HuH-7.5 (cell line): ENCODE measurements at places on chromosomes 6 and 20.

DNA sequence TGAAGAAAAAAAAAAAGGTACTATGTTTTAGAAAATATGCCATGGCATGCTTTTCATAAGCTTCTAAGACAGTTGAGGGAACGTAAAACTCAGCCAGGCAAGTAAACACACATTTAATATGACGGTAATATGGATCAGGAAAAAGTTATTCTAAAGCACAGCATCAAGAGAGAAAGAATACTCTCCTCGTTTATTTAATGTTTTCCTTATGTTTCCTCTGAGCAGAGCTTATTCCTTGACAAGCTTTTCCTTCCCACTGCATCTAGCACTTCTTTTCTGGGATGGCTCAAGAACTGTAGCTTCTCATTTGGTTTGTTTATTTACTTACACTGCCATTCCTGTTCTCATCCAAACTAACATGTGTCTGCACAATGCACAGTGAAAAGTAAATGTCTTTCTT is 2.7 kb upstream of the RSPO3 start:
- no peak for DNase-seq

DNA sequence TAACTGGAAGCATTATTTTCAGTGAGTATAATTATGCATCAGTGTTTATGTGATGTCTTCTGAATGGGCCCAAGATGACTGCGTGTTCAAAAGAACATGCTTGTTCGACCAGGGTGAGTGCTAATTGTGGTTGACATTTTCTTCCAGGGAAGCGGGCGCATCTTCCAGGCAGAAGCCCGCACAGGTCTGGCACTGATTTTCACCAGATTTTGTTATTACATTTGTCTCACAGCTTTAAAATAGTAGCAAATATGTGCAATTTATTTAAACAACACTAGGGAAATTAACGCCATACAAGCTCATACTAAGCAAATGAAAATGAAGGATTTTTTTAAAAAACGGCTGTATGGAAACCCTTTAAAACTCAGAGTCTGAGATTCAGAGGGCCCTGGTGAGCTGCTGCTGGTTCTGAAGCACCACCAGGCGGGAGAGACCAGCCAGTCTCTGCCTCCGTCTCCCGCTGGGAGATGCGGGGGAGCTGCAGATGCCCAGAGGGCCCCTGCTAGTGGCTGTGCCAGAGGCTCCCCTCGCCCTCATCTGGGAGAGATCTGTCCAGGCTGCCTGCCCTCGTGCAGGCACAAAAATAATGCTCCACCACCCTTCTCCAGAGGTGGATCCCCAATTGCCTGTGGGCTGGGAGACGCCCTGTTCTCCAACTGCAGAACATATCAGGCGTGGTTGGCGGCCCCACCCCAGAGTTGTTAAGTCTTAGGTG is 297.0 kb downstream of the TAF4 start:
- no peak for DNase-seq

DNA sequence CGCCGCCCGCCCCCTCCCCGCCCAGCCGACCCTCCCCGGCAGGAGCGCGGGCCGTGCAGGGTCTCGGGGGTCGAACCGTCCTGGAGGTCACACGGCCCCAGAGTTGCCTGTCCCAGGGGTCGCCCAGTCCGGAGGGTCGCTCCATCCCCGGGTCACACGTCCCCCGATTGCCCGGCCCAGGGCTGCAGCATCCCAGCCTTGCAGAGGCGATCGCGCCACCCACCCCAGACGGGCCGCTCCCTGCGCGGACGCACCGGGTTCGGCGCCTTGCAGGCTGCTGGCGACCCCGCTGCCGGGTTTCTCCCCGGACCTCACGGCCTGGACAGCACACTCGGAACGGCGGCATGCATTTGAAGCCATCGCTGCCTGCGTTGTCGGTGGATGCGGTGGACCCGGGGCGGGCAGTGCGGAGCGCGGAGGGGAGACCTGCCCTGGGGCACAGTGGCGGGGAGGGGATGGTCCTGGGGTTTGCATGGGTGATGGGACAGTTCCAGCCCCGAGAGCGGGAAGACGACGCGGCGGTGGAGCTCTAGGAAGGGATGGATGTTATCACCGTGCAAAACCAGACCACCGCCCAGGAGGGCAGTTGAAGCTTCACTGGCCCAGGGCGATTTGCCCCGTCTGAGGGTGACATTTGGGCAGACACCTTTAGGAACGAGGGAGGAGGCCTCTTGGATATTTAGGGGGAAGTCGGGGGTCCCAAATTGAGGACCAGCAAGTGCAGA is 22.7 kb upstream of the FRMD1 start:
- no peak for DNase-seq

DNA sequence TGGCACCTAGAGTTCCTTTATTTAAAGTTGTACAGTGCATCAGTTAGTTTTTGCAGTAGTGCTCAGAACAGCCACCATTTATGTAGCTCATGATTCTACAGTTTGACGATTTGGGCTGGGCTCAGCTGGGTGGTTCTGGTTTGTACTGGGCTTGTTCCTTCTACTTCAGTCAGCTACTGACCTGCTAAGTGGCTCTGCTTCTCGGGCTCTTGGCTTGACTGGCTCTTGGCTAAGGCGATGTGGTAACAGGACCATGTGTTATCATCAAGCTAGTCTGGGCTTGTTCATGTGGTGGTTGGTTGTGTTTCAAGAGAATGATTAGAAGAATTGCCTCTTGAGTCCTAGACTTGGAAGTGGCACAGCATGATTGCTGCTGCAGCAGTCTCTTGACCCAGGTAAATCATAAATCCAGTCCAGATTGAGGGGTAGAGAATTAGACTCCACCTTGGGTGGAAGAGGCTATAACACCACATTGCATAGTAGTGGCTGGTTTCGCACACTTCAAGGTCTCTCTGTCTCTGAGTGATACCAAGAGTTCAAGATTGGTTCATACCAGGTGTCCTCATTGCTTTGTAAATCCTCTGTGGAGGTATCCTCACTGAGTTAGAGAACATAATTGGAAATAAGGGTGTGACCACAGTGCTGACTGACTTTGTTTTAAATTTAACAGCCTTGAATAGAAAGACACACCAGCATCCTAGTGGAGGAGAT is 253.0 kb downstream of the ARID1B start:
- no peak for DNase-seq

- no peak for DNase-seq
Observed at GRCh38 chr20:21796059-21796458, 90.6 kb downstream of the PAX1 start.

DNA sequence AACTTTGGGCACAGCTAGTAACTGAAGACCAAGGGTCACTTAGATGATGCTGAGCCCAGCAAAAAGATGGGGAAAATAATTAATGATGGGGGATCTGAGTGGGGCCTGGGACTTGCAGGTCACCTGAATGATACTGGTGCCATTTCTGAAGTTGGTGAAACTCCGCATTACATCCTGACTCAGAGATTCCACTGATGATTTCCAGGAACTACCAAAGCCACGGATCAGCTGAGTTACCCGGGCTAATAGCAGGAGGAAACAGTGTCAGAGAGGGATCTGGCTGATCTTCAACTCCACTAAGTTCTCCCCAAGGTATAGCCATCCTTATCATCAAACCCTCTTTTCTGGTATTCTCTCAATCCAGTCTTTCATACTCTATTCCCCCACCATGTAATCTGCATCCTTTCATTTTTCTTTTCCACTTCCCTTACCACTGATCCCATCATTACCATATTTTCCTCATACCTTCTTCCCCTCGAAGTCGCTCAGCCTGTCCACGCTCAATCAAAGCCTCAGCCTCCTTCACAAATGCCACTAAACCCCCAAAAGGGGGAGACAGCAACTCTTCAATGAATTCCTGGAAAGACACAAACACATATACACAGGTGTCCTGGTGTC is 20.2 kb downstream of the VPS52 start:
- DNase-seq: no peak

DNA sequence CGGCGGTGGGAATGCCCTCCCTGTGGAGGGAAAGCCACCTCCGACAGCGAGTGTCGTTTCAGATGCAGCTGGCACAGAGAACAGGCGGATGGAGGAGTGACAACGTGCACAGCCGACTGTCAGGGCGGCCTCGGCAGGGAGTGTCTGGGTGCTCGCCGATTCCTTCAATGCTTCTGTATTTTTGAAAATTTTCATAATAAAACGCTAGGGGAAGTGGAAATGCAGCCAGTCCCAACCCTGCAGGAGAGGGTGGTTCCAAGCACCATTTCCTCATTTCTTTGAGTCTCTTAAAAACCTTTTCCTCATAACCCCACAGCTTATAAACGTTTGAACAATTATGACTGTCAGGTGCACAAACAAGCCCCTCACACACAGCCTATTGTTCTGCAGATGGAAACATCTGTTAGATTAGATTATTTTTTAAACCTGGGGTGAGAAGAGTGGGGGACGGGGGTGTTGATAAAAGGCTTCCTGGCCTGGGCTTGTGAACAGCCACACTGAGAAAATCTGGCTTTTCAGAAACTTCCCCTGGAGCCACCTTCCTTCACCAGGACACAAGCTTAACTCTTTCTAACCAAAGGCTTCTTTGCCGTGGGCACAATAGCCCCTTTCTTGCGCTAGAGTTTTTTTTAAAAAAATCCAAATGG is 228.9 kb downstream of the ANKRD60 start:
- DNase-seq: no peak

DNA sequence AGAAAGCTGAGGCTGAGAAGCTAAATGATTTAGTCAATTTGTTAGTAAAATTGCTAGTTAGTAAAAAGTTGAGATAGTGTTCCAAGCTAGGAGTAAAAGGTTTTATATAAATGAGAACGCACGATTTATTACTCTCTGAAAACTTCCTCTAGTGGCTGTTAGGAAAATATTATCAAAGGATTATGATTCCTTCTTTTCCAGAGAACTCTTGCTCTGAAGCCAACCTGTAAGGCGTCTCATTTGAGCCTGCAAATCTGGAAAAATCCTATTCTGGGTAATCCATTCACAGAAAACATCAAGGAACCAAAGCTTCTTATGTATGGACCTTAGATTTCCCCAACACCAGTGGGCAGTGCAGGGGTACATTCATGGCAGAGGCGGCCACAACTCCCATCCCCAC is 252.7 kb downstream of the SOD2 start:
- DNase-seq: no peak

DNA sequence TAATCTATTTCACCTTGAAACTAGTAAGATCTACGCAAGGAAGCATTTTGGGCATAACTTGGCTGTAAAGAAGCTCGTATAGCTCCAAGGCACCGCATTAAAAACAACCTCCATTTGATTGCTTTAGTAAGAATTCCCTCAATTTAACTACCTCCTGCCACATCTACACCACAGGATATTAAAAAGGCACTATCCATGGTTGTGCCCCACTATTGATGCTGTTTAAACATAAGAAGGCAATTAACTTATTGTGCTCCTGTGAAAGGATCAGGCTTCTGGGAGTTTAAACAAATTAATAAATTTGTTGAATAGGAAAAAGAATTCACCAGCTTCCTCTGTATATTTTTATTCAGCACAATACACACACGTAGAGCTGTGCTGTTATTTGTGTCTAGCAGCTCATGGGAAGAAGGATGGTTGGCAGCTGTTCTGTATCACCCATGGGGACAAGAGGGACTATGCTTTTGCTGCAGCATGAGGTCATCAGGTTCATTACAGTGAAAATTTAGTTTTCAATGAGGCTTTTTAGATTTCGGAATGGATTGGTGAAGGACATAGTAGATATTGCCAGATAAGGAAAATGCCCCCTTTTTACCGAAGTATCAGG is 513.3 kb downstream of the HAO1 start:
- DNase-seq: no peak

- DNase-seq: no peak
Observed at GRCh38 chr6:150752409-150752808, 113.1 kb upstream of the MTHFD1L start.

- no peak for DNase-seq
Observed at GRCh38 chr20:24629668-24630067, 160.2 kb downstream of the SYNDIG1 start.

DNA sequence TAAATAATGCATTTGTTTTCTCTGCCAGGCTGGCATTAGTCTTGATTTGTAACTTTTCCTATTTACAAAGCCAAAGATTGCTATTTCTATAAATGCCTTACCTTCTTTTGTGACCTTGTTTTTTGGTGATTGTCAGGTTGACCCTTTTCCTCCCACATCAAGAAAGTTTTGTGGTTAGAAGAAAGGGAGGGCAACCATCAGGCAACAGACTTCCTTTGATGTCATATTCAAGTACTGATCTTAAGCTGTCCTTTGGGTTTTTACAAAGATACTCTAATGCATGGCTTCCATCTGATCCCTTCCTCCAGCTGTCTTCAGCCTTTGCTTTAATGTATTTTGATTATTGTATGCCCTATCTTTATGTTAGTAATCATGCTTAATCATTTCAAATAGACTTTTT is 23.9 kb downstream of the RNF217 start:
- no peak for DNase-seq

DNA sequence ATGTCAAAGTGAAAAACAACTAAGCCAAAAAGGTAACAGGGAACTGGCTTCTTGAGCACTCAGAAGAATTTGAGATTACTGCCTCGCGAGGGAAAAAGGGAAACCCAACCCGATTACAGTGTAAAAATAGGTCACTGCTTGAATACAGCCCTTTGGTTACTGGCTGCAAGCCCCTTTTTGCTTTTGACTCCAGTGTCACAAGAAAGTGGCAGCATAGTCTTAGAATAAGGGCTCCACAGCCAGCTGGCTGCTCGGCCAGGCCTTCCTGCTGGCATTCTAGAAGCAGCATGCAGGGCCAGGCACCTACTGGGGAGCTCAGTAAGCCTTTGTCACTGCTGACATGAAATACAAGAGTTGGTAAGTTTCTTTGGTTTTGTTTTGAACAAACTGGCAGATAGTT is 83.0 kb downstream of the ZHX3 start:
- DNase-seq: no peak

- DNase-seq: no peak
Observed at GRCh38 chr6:1031720-1032119, 280.2 kb upstream of the FOXQ1 start.

- DNase-seq: peak; percentile 42
Observed at GRCh38 chr6:30447237-30447636, 42.1 kb upstream of the HLA-E start.

DNA sequence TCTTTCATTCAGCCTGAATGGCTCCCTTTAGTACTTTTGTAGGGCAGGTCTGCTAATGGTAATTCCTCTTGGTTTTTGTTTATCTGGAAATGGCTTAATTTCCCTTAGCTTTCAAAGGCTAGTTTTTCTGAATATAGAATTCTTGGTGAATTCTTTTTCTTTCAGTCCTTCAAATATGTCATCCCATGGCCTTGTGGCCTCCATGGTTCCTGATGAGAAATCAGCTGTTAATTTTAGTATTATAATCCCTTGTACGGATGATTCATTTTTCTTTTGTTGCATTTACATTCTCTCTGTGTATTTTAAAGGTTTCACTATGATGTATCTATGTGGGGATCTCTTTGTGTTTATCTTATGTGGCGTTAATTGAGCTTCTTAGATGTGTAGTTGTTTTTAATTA is 179.6 kb upstream of the ARG1 start:
- DNase-seq: no peak

- DNase-seq: no peak
Observed at GRCh38 chr20:38147163-38147562, 17.9 kb downstream of the TGM2 start.

GRCh38 chr6:73156793-73157767 is 68.2 kb downstream of the KHDC1L start:
- DNase-seq: no peak

DNA sequence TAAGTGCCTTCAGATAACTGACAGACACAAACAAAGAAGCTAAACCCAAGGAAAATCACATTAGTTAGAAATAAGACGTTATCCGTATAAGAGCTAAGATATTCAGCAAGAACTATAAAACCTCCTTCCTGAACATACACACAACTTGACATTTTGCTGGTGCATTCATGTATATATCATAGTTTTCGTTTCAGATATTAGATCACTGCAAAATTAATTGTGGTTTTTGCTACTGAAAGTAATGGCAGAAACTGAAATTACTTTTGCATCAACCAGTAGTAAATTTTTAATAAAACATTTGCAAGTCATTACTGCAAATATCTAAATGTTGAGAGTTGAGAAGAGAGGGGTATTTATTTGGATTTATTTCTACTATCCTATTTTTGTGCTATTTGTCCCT is 26.1 kb upstream of the KCNQ5 start:
- DNase-seq: no peak
